ENCODE measurements at places on chromosomes 4 and X.

DNA sequence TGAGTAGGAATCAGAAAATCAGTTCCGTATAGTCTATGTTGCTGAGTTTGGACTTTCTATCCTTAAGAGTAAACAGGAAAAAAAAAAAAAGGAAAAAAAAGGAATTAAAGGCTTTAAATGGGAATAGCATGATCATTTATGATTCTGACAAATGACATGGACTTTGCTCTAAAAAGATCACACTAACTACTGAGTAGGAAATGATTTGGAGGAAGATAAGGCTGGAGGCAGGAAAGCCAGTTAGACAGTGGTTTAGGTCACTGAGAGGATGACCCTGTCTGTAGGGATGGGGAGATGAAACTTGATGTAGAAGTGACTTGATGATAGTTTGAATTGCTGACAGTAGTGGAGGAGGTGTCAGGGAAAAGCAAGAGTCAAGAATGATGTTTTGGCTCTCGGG, 9.2 kb upstream of the JADE1 start:
- no peak for DNase-seq

DNA sequence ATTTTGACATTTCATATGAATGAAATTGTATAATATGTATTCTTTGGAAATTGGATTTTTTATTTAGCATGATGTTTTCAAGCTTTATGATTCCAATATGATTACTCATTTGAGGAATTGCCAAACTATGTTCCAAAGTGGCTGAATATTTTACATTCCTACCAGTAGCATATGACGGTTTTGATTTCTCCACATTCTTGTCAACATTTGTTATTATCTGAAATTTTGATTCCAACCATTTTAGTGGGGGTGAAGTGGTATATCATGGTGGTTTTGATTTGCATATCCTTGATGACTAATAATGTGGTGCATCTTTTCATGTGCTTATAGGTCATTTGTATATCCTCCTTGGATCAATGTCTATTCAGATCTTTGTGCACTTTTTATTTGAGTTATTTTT, 2.6 kb upstream of the BEX1 start:
- no peak for DNase-seq

- no peak for DNase-seq
These were observed 1051.7 kb downstream of the C4orf33 start for GRCh38 chr4:130147641-130148040.

DNA sequence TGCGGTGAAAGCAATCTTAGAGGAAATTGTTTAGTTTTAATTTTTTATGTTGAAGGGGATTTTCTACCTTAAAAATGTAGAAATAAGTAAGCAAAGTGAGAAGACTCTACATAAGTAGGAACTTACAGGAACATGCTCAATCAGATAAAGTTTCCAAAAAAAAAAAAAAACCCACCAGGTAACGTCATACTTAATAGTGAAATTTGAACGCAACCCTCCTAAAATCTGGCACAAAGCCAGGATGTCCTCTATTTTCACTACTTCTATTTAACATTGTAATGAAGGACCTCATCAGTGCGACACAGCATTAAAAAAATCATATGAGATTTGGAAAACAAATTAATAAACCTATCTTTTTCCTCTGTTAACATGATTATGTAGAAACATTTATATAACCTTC, 135.0 kb upstream of the FAT4 start:
- no peak for DNase-seq

GRCh38 chr4:65344278-65344825, 325.9 kb downstream of the EPHA5 start:
- no peak for DNase-seq

GRCh38 chr4:37890801-37891259, at the start of gene TBC1D1:
Gene TBC1D1, plus strand, starts transcription at chr4:37891084. Its CDS starts 11,012 bp downstream, at chr4:37902096.
- peak; percentile 77 for DNase-seq

- DNase-seq = no peak
These were observed 44.7 kb upstream of the IGFBP7 start for GRCh38 chr4:57154926-57155325.

GRCh38 chr4:89142691-89143669, 31.6 kb downstream of the TIGD2 start:
- DNase-seq = no peak

DNA sequence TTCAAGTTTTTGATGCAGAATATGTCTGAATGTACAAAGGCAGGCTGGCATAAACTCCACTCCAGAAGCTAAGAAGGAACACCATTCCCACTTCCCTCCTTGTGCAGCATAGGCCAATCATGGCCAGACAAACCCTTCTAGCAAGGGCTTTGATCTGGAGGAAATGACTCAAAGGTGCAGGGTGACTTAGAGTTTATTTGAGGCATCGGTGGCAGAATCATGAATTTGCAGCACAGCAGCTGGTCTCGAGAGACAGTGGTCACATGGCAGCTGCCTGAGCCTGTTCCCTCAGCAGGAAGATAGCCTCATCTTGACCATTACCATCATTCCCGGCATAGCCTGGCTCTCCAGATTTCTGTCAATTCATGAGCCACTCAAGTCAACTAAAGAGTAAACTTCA, 154.5 kb downstream of the ATP10D start:
- no peak for DNase-seq

GRCh38 chr4:163701916-163702315, 207.4 kb downstream of the TMA16 start:
- no peak for DNase-seq

GRCh38 chr4:1879485-1879884, 8.3 kb downstream of the NSD2 start:
- DNase-seq = no peak

GRCh38 chrX:151359931-151360871, 36.8 kb upstream of the VMA21 start:
- no peak for DNase-seq

DNA sequence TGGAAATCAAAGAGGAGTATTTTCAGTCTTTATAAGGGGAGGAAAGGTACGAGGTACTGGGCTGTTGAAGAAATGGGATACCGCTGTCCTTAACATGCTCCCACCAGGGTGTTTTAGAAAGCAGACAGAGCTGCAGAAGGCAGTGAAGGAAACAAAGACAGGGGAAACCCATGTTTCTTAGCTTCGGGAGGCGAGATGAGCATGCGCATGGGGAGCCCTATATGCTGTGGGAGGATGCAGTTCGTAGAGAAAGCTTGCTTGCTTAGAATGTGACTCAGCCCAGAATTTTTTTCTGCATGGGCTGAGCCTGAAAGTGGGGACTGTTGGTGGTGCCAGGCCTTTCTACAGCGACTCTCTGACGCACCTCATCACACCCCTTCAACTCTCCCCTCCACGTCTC, 28.8 kb upstream of the SCOC start:
- DNase-seq = no peak

DNA sequence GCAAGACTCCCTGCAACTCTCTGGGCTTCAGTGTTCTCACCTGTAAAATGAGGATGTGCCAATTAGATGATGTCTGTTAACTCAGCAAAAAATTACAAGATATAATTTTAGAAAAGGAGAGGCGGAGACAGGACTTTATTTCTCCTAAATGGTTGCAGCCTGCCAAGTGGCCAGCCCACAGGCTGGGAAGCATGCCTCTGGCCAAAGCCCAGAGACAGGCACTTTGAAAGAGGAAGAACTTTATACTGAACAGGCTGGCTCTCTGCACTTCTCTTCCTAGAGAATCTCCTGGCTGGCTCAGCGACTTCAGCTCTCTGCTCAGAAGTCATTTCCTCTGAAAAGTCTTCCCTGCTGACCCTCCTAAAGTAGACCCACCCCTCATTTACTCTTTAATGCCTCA, 3.7 kb downstream of the PRDM5 start:
- DNase-seq = peak; percentile 40

- DNase-seq = no peak
These were observed 1.5 kb downstream of the FRMPD3 start for GRCh38 chrX:107450823-107451509.

GRCh38 chr4:139154538-139154937, 22.5 kb downstream of the ELF2 start:
- no peak for DNase-seq

DNA sequence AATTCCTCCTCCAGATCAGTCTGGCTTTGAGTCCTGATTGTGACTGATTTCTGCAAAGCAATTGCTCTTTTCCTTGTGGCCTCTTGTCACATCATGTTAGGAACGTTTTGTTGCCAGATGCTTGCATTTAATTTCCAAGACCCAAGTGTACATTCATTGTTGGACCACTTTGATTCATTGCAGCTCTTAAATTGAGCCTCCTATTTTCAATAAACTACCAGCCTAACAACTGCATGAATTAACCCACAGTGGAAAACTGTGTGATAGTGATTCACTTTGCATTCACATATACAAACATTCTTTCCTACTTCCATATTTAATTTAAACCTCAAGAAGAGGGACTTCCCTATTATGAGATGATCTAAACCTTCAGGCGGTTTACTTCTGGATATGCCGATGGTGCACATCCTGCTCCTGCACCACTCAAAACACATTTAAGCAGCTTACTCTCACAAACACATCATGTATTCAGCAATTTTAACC, 118.4 kb downstream of the AFF1 start:
- no peak for DNase-seq

- DNase-seq = no peak
These were observed 960 bp downstream of the TRPC3 start for GRCh38 chr4:121950680-121951520.

DNA sequence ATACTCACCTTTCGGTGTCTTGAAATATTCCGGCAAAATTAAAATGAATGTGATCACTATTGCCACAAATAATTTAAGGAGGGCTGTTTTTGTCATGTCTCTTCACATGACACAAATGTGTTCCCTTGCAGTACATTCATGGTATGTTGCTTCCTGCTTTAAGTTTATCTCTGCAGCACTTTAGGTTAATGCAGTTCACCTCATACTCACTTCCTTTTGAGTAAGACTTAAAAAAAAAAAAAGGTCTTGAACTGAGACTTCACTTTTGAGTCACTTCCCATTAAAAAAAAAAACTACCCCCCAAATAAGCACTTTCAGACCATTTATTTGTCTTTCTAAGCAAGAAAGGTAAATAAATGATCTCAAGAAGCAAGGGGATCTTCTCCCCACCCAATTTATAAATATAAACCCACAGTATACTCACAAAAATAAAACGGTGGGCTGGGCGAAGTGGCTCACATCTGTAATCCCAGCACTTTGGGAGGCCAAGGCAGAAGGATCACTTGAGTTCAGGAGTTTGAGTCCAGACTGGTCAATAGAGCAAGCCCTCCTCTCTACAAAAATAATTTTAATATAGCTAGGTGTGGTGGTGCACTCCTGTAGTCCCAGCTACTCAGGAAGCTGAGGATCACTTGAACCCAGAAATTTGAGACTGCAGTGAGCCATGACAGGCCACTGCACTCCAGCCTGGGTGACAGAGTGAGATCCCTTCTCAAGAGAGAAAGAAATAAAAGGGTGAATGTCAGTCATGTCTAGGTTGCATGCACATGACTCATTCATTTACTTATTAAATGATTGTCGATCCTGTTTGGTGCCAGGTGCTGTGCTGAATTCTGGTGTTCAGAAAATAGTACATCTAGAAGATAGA, at the start of gene TMEM156:
Gene TMEM156 (minus strand): TSS at position 192 of the 868 bp plus-strand sequence. CDS start 96 bp downstream, at position 96.
- no peak for DNase-seq

- DNase-seq = no peak
These were observed 66.1 kb downstream of the PHKA2 start for GRCh38 chrX:18917831-18918230.

DNA sequence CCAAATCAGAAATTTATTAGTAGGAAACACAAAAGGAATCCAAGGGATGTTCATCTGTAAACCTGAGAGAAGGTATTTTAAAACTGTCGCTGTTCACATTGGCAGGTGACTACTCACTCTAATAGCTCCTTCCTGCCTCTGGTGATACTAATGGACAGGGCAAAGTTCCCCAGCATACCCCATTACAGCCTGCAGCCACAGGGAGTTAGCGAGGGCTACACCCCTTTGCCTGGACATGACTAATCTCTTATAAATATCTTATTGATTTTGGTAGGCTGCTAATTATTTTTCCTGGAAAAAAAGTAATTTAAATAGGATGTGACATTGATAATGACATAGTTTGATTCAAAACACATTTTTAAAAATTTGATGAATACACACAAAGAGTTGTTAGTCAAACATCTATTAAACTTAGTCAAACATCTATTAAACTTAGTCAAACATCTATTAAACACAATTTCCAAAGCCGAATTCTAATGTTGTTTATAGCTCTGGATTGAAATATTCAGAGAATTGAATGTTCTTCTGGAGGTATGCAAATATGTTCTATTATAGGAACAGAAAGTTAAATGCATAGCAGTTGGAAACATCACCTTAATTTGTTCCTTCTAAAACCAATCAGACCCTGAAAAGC, 83.0 kb upstream of the CBR4 start:
- DNase-seq = no peak

DNA sequence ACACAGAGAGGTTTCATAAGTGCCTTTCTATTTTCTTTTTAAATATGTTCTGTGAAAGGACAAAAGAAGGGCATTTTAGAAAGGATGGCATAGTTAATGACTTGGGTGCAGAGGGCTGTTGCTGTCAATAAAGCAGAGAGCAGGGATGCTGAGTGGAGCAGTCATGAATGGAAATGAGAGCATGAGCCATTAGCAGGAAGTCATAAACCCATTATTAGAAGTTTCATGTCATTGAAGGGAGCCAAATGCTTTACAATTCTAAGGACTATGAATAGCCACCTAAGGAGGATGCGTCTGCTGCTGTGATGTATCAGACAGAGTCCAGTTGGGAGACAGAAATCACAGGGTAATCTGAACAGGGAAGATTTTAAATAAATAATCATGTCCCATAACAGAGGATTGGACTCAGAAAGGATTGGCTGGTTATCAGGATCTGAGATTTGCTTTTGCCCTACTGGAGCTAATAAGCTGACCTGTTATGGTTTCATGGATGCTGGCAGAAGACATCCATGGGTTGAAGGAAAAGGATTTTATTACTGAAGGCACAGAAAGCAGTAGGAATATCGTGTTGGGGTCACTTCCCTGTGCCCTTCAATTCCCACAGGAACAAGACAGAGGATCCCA, 47.5 kb upstream of the WDR19 start:
- DNase-seq = no peak

- DNase-seq = no peak
These were observed 7.1 kb upstream of the TMEM35A start for GRCh38 chrX:101071582-101071981.

- DNase-seq = peak; percentile 57
These were observed 8.0 kb downstream of the IGFBP7 start for GRCh38 chr4:57102050-57102624.

DNA sequence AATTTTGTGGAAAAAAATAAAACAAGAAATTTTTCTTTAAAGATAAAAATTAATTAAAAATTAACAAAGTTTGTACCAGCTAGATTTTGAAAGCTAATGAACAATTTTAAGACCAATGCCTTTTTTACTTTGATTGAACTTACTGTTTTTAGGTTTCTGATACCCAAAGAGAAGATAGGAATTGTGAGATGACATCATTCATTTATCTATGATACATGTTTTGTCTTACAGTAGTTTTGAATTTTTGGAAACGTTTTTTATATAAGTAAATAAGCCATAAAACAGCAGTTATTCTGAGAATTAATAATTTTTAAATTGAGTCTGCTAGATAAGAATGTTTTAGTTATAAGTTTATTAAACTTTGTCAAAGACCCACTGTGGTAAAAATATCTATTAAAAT, 65.0 kb upstream of the GPR174 start:
- no peak for DNase-seq
